ENCODE measurements at places on chromosomes 13 and 19.

DNA sequence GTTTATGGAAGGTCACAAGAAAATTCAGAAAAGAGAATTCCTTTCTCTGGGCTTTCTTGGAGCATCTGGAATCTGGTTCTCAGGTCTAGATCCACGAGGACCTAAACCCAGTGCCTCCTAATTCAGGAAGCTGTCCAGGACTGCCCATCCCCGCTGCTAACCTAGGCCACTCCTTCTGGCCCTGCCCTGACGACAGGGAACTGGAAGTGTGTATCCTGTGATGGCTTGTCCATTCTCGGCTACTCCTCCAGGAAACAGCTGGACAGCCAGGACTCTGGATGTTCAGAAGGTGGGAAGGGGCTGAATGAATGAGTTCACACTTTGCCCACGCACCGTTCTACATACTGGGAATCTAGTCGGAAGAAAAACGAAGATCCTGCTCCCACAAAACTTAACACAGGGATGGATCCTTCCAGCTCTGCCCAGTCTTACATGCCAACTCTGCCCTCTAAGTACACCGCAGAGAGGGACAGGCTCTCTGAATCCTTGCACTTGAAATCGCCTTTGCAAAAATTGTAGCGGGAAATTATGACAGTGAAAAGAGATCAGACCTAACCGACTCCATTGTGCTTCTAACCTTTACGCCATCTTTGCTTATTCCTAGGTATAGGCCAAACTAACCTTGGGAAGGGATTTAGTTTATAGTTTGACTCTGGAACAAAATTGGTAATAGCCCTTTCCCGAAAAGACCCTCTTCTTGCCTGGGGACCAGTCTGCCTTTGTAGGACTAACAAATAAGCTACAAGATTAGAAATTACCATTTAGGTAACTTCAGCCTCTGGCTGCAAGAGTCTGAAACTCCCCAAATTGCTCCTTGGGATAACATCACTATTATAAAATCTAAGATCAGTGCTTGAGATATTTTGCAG, 1.8 kb downstream of the LSM4 start:
- no peak for DNase-seq

DNA sequence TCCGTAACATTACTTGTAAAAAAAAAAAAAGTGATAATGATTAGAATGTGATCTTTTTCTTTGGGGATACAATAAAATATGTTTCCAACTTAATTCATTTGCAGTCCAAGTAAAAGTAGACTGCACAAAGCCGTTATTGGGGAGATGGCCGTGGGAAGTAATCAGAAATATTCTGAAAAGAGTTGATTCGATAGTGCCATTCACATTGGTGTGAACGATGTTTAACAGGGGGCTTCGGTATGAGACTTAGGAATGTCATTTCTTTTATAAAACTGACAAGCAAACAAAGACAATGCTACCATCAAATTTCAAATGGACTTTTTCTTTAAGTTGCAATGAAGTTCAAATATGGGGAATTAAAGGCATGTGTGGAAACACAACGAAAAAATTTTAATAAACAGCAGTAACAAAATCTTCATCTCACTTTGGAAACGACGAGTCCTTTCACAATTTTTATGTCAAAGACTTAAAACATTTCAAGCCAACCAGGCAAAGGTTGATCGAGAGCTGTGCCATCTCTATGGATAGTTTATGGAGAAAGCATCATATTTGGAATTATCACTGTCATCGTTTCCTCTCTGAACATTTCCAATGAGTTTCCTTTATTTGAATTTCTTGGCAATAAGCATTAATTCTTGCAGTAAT, 1.7 kb upstream of the ZIC5 start:
- DNase-seq, result no peak

- no peak for DNase-seq
Observed at GRCh38 chr13:71831716-71832115, 35.3 kb downstream of the DACH1 start.

- no peak for DNase-seq
Observed at GRCh38 chr19:5623397-5624017, 624 bp downstream of the SAFB start.

DNA sequence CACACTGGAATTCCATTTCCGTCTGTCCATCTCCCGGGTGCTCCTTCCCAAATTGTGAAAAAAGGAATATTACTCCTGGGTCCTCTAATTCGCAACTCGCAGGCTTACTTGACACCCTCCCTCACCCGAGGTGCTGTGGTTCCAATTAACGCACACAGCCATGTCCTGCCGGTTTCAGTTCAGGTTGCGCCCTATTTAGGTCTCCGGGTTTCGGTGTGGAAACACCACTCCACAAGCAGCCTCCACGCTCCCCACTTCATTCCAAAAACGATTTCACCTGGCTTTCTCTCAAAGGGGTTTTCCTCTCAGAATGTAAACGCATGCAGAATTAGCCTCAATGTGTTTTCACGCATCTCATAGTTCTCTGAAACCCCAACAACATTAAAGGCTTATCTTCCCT, 37.9 kb downstream of the NAXD start:
- DNase-seq, result no peak
